Thymus (tissue), 14 donors: ENCODE measurements at places on chromosomes 12 and 14. TPM values are rescaled to one million over a fixed set of nuclear protein-coding genes. Genes with fewer than 3 reads are reported as not detected.

DNA sequence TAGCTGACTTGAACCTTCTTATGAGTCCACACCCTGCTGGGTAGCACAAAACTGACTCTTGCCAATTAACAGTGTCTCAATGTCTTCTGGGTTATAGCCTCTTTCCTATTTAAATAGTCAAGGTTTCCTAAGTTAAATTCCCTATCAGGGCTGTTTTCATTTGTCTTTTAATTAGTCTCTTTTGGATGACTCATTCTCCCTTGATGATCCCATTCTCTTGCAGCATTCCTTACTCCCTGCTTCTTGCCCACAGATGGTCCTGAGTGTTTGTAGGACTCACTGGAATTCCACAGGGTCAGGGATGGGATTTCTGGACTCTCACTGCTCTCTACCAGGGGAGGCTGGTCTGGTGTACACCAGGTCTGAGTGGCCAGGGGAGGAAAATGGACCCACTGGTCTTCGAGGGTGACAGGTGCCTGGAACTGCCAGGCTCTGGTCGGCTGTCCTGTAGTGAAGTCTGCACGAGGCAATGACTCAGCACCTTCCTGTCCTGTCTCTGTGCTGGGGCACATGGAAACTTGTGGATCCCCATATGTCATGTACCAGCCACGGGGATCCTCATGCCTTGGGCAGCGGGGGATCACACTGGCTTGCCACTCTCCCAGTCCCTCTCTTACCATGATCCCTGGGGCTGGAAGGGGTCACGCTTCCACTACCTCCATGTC lies 236.5 kb upstream of the PELI2 start:
- DNase-seq, result no peak

DNA sequence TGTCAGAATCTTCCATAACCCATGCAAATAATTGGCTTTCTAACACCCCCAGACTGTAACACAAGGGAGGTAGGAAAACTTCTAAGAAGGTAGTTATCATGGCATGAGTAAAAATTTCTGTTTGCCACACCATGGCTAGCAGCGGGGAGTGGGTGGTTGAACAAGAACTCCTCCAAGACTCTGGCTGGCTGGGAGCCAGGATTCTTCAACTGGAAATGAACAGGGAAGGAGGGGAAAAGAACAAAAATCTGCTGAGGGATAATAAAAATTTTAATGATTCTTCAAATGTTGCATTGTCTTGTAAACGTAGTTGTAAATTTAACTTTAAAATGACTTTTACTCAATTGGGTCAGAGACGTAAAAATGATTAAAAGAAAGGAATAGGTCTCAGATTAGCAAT lies 78.9 kb downstream of the AKAP6 start:
- no peak for DNase-seq

- DNase-seq, result no peak
Observed at GRCh38 chr12:80053051-80053790, 46.1 kb upstream of the OTOGL start.

Gene KRT4
- total RNA-seq, result 0.66 TPM

DNA sequence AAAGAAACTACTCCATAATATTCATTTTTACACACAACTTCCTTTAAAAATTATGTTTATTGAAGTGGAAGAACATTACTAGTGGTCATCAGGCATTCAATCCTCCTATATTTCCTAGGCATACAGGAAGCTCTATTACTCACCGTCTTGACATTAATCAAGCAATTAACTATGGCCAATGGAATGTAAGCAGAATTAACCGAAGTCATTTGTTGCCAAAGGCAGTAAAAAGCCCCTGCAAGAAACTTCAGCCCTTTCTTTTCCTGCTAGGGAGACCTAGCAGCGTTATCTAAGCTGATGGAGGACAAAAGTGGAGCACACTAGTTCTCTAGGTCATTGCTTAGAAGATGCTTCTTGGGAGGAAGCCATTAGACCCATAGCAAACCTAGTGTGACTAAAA lies 399.6 kb downstream of the KCNH5 start:
- no peak for DNase-seq

- DNase-seq, result no peak
Observed at GRCh38 chr14:93075891-93076290, 39.8 kb downstream of the ITPK1 start.

Gene ERBB3
- total RNA-seq, result 1.4 TPM
